ENCODE measurements at places on chromosomes 3 and 15. TPM values are rescaled to one million over a fixed set of nuclear protein-coding genes. Genes with fewer than 3 reads are reported as not detected.

DNA sequence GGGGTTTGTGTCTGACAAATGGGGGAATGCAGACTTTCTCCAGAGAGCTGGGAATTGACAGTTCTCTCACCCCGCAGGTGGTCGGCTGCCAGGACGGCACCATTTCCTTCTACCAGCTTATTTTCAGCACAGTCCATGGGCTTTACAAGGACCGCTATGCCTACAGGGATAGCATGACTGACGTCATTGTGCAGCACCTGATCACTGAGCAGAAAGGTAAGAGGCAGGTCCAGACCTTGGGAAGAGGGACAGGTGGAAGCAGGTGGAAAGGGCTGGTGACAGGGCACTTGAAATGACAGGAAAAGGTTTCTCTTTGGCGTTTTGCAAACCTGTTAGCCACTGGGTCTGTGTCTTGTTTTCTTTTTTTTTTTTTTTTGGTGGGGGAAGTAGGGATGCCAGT, 36.6 kb downstream of the IFT122 start:
- DNase-seq = no peak

- no peak for DNase-seq
Observed at GRCh38 chr3:196496183-196496582, 7.4 kb downstream of the RNF168 start.

DNA sequence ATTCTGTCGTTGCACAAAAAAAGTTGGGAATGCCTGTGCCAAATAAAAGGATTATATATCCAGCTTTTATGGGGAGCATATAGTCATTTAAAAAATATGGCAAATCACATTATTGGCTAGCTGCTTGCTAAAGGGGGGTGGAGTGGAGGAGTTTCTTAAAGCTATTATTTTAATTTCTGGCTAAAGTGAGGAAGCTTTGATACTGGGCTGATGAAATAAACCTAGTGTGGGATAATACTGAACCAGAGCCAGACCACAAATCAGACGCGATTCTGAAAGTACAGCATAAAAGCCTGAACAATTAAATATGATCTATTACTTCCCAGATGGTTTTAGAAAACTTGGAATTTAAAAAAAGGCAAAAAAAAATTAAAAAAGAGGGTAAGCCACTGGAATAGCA, 14.4 kb downstream of the POLR2M start:
- no peak for DNase-seq

DNA sequence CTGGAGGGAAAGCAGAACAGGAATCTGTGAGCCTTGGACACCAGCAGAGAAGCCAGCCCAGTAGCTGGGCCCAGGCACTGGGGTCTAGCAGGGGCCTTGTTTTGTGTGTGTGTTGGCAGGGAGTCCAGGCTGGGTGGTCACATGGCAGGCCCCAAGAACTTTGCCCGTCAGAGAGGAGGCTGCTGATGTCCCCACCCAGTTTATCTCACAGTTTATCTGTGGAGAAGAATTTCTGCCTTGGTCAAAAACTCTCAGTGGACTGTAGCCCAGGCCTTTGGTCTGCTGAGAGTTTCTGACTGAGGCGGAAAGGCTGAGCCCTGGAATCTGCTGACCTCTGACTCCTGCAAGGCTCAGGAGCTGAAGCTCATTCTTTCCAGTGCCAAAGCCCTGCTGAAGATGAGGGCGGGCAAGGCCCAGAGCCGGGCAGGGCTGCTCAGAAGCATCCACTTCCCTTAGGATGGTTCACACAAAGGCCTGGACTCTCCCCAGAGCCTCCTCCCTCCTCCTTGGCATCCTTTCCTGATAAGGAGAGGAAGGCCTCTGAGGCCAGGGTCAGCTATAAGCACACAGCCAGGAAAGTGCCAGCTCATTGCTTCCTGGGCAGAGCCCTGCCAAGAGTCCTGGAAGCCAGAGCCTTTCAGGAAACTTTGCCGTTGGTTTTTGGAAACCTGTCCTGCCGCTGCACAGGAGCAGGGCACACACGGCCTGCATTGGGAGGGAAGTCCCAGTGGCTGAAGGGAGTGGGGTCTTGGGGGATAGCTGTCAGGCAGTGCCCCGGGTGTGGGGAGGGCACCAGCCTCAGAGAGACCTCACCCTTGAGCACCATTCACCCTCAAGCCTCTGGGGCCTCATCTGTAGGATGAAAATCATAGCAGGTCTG, 37.2 kb upstream of the SLCO2A1 start:
- no peak for DNase-seq

The REC114 gene
- not detected for polyA plus RNA-seq

GRCh38 chr15:89947385-89947784, 34.6 kb upstream of the ARPIN start:
- DNase-seq = no peak

DNA sequence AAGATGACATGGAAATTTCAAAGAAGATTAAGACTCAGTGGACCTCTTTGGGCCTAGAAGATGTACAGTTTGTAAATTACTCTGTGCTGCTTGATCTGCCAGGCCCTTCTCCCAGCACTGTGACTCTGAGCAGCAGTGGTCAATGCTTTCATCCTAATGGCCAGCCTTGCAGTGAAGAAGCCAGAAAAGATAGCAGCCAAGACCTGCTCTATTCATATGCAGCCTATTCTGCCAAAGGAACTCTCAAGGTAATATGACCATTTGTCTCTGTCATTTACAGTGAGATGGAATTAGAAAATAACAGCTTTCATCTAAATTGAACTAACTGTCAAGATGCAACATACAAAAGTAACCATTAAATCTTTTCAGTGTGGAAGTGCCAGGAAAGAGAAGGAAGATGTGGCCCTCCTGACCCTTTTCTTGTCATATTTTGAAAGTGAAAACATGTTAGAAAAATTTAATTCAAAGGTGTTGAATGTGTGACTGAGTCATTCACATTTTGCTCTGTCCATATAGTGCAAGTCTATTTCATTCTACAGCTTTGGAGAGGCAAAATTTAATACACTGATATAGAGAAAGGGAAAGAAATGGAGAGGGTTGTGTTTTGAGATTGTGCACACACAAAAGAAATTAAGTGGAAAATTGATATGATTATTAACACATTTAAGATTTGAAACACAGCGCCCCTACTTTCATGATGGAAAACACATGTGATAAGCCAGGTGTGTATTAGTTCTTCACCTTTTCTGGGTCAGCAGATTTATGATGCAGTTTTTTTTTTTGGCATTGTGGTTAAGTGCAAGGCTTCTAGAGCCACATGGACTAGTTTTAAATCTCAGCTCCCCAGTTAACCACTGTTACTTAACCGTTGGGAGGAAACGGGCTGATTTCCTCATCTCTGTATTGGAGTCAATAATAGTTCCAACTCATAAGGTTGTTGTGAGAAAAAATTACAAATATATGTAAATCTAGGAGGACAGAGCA, 375.1 kb downstream of the NAALADL2 start:
- DNase-seq = no peak

The TGM4 gene
- not detected for polyA plus RNA-seq

GRCh38 chr3:178513546-178514380, 22.5 kb upstream of the KCNMB2 start:
- no peak for DNase-seq

GRCh38 chr3:171260899-171261298, 199.3 kb downstream of the TNIK start:
- no peak for DNase-seq

DNA sequence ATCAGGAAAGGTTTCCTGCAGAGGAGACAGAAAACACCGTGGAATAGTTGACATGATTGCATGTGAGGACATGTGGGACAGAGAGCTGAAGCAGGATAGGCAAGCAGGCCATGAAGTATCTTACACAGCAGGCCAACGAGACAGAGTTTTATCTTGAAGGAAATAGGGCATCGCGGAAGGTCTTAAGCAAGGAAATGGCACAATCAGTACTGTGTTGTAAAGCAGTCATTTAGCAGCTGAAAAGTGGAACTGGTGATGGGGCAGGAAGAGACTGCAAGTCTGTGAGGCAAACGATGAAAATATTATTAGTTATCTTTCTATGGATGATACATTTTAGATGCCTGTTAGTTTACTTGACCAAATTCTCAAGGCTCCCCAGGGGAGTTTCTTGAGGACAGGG, 535.1 kb downstream of the SOX2 start:
- no peak for DNase-seq

DNA sequence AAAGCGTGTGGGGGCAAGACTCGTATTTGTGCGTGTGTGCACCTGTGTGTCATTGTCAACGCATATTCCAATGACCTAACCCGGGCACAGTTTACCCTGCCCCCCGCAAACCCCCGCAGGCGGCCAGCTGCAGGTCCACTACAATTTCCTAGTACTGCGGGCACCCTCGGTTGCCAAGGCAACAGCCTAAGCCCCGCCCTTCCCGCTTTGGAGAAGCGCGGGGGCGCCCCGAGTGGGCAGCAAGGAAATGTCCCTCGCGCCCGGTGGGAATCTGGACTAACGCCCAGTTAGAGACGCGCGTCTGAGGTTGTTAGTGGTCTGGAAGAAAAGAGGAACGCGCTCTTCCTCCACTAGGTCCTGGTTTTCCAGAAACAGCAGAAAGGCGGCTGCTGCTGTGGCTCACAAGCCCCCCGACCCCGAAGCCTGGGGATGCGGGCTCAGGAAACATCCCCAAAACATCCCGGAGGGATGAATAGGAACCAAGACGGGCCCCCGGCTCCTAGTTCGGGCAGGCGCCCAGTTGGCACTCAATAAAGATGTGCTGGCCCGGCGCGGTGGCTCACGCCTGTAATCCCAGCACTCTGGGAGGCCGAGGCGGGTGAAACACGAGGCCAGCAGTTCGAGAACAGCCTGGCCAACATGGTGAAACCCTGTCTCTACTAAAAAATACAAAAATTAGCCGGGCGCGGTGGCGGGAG, 1.1 kb downstream of the ABHD14A start:
- DNase-seq = peak; percentile 93

DNA sequence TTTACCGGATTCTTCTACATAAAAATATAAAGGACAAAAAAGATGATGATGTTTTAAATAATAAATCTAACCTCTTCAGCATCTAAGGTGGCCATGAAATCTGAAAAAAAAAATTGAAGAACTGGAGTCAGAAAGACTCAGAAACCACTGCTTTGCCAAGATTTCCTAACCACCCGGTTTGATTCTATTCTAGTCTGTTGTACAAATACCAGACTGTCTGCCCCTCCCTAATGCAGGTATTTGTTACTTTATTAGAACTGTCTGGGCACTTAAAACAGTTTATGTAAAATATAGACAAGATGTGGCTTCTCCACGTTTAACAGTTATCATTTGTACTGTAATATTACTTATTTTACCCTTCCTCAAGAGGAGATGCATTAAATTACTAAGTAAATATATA, 48.8 kb downstream of the UACA start:
- no peak for DNase-seq

GRCh38 chr3:51678641-51679040, 7.6 kb downstream of the TEX264 start:
- no peak for DNase-seq

The ZPLD1 gene
- polyA plus RNA-seq = not detected

- no peak for DNase-seq
Observed at GRCh38 chr3:69143612-69144011, 21.2 kb upstream of the LMOD3 start.

The CSTA gene
- 11.4 TPM for polyA plus RNA-seq

DNA sequence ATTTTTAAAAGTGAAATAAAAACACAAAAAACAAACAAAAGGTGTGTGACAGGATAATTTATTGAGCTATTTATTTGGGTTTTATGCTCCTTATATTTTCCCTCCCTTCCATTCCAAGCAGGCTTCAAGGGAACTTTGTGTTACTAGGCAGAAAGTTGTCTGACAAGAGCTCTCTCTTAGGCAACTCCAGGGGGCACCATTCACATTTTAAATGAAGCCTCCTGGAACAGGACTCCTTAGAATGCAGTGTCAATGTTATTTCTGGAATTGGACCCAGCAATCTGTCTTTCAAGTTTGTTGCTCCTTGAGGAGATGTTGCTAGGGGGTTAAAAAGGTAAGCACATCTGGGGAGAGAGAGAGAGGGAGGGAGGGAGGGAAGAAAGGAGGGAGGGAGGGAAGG, 5.4 kb upstream of the RFX7 start:
- no peak for DNase-seq

DNA sequence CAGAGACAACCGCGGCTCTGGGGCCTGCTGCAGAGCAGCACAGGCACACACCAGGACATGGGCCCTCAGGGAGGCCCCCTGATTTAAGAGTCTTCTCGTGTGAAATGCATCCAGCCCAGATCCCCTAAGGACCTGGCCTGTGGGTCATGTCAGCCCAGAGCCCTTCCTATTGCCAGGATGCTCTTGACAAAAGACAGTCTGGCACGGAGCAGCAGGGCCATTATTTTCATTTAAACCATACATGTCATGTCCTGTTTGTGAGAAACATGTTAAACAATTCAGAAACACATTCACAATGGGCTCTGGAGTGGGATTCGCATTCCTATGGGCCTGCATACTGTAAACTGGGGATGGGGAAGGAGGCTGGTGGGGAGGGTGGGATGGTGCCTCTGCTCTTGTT, 367.4 kb upstream of the WNT5A start:
- DNase-seq = no peak

The ST8SIA2 gene
- polyA plus RNA-seq = 0.05 TPM

The PLSCR5 gene
- polyA plus RNA-seq = not detected

The NOX5 gene
- not detected for polyA plus RNA-seq

DNA sequence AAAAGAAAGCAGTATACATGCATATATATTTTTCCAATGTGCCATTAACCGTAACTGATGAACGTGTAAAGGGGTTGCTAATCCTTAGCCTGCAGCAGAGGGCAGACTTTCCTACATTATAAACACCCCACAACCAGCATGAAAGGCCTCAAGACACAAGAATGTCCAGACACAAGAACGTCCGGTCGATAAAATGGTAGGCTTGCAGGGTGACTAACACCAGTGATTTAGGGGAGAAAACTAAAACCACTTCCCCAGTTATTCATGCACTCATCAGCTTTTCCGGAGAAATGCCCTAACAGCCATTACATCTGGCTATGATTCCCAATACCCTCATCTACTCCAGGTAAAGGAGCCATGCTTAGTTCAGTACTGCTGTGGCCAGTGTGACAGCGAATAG, 57.4 kb downstream of the LRTM1 start:
- DNase-seq = no peak

The ARPIN gene
- polyA plus RNA-seq = 9.8 TPM

DNA sequence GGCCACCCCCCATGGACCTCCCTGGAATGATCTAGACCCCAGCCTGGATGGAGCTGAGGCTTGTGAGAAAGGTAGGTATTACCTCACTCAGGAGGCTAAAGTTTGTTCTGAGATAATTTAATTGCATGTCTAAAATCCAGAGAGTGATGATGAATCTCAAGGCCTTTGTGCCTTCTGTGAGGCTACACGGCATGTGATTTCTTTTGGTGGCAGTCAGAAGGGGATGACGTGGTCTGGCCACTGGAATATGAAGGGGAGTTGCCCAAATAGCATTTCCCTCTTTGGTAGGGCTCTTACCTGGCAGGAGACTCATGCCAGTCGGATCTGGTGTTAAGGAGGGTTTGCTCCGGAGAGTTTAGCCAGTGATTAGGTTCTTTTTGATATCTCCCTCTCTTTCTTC, 2.5 kb downstream of the BAHD1 start:
- no peak for DNase-seq

Data from aorta (tissue), 5 donors.